Activated CD4-positive, alpha-beta T cell treated with anti-CD3 and anti-CD28 coated beads, Interleukin-2, amount 10 ng/mL, durations not matched to agents 7 days and 5 days (primary cell): ENCODE measurements at places on chromosomes 5 and 9. TPM values are rescaled to one million over a fixed set of nuclear protein-coding genes. Genes with fewer than 3 reads are reported as not detected.

GRCh38 chr9:121201045-121201737 lies 478 bp downstream of the RAB14 start:
- peak overlapping the region; percentile 93 for H3K27ac ChIP-seq
- peak; percentile 48 for DNase-seq
- H3K27me3 ChIP-seq, result no peaks in the 10 kb centered on the region

GRCh38 chr9:135877791-135878527 lies 29.4 kb downstream of the CAMSAP1 start:
- no peak overlapping the region for H3K4me3 ChIP-seq
- no peak for DNase-seq
- H3K27ac ChIP-seq, result no peak overlapping the region
- H3K36me3 ChIP-seq, result peaks cover 5% of the 10 kb centered on the region
- H3K4me1 ChIP-seq, result peaks cover 3% of the 10 kb centered on the region

GRCh38 chr5:137636830-137637714 lies 98.8 kb downstream of the KLHL3 start:
- peaks cover 7% of the 10 kb centered on the region for H3K36me3 ChIP-seq
- no peak overlapping the region for H3K27ac ChIP-seq
- no peaks in the 10 kb centered on the region for H3K27me3 ChIP-seq
- H3K4me1 ChIP-seq, result no peaks in the 10 kb centered on the region
- no peak for DNase-seq

GRCh38 chr5:124462751-124463150 lies 283.7 kb downstream of the ZNF608 start:
- no peaks in the 10 kb centered on the region for H3K36me3 ChIP-seq
- no peaks in the 10 kb centered on the region for H3K4me1 ChIP-seq
- H3K27me3 ChIP-seq, result no peaks in the 10 kb centered on the region
- no peak overlapping the region for H3K27ac ChIP-seq
- no peak for DNase-seq

GRCh38 chr5:62077823-62078550 lies 228.0 kb upstream of the KIF2A start:
- H3K36me3 ChIP-seq, result no peaks in the 10 kb centered on the region
- no peaks in the 10 kb centered on the region for H3K4me1 ChIP-seq
- peaks cover 2% of the 10 kb centered on the region for H3K27me3 ChIP-seq
- H3K27ac ChIP-seq, result no peak overlapping the region
- no peak overlapping the region for H3K4me3 ChIP-seq

DNA sequence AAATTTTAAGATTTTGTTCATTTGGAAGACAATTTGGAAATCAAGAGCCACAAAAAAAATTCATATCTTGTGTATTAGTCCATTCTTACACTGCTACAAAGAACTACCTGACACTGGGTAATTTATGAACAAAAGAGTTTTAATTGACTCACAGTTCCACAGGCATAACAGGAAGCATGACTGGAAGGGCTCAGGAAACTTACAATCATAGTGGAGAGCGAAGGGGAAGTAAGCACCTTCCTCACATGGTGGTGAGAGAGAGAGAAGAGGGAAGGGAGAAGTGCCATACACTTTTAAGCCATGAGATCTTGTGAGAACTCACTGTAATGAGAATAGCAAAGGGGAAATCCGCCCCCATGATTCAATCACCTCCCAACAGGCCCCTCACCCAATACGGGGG lies 274.4 kb downstream of the KCNN2 start:
- H3K4me1 ChIP-seq, result no peaks in the 10 kb centered on the region
- no peaks in the 10 kb centered on the region for H3K36me3 ChIP-seq
- H3K27ac ChIP-seq, result no peak overlapping the region
- DNase-seq, result no peak
- H3K4me3 ChIP-seq, result no peak overlapping the region
- H3K27me3 ChIP-seq, result no peaks in the 10 kb centered on the region

- peaks cover 4% of the 10 kb centered on the region for H3K27me3 ChIP-seq
- no peak overlapping the region for H3K27ac ChIP-seq
- no peak for DNase-seq
- no peaks in the 10 kb centered on the region for H3K36me3 ChIP-seq
Measured at GRCh38 chr9:107212613-107213012, 70.5 kb upstream of the RAD23B start.

- peak overlapping the region; percentile 92 for H3K27ac ChIP-seq
- no peak overlapping the region for H3K4me3 ChIP-seq
- H3K27me3 ChIP-seq, result peaks cover 7% of the 10 kb centered on the region
- peaks cover 8% of the 10 kb centered on the region for H3K36me3 ChIP-seq
Measured at GRCh38 chr5:148849461-148849860, 23.1 kb downstream of the ADRB2 start.

DNA sequence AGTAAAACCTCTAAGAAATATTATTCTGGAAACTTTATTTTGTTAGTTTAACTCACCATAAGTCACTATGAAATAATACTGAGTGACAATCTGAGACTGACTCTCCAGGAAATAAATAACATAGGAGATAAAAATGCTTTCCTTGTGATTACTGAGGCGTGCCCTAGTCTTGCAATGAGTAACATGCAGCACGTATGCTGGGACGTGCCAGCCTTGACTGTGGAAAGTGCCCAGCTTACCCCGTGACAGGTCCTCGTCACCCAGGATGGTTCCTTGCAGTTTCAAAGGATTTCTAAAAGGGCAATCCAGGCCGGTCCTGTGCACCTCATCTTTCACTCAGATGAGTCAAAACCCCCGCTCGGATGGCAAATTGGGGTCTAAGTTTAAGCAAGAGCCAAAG lies 720.8 kb upstream of the ADAMTS16 start:
- H3K4me1 ChIP-seq, result no peaks in the 10 kb centered on the region
- no peaks in the 10 kb centered on the region for H3K27me3 ChIP-seq
- no peaks in the 10 kb centered on the region for H3K36me3 ChIP-seq

GRCh38 chr5:6926491-6927038 lies 213.3 kb downstream of the TENT4A start:
- H3K27ac ChIP-seq, result no peak overlapping the region
- DNase-seq, result no peak

DNA sequence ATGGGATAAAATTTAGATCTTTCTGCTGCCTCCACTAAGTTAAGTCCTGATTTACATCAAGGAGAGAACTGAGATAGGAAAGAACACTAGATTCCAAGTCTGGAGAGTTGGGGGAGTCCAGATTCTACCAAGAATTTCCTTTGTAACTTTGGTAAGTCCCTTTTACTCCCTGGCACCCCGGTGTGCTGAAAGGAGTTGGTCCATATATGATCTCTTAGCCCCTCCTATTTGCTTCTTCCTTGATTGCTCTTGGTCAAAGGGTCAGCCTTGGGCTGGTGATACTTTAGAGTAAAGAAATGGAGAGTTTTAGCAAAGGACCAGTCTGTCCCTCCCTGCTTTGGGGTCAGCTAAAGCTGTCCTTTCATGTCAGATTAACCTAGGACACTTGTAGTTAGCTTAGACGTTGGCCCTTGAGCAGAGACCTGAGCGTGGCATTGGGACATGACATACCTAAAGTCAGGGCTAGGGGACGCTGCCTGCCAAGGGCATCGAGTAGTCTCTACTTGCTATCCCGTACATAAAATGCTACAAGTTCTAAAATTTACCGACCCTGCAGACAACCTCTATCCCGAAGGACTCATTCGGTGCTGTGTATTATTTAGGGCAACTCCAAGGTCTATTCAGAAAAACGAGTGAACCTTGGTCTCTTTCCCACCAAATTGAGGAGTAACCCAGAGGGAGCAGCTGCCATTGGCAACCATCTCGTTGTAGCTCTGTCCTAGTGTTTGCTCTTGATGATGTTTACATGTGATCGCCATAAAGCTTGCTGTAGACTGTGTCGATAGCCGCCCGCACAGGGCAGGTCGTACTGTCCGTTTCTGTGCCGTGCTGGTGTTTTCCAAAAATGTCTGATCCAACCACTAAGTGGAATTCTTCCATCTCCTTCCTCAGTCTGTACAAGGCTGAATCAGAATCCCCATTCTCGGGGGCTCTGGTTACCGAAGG lies 94.4 kb downstream of the PDE6A start:
- H3K27me3 ChIP-seq, result no peaks in the 10 kb centered on the region
- H3K36me3 ChIP-seq, result peaks cover 5% of the 10 kb centered on the region
- no peak for DNase-seq
- H3K4me3 ChIP-seq, result no peak overlapping the region

DNA sequence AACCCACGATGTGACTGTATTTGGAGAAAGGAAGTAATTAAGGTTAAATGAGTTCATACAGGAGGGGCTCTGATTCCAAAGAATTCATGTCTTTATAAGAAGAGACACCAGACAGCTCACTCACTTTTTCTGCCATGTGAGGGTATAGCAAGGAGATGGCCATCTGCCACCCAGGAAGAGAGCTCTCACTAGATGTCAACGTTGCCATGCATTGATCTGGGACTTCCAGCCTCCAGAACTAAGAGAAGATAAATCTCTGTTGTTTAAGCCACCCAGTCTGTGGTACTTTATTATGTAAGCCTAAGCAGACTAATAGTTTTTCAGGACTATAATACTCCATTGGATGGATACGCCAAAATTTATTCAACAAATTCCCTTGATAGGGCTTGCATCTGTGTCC lies 89.8 kb upstream of the RAD23B start:
- no peaks in the 10 kb centered on the region for H3K36me3 ChIP-seq
- no peak for DNase-seq
- no peak overlapping the region for H3K27ac ChIP-seq

DNA sequence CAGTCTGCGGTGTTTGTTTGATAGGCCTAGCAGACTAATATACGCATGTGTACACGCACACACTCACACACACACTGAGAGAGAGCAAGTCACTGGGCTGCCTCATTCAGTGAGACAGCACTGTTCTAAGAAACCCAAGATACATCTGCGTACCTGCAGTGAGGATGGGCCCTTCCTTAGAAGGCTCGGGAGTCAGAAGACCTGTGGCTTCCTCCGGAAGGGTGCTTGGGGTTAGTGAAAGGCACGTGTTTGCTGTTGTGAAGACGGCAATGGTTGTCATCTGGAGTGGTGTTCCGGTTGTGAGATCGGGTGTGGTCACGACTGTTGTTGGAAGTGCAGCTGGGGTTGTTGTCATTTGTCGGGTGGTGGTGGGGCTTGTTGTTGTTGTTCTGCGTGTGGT lies 11.7 kb downstream of the TIMD4 start:
- H3K27me3 ChIP-seq, result no peaks in the 10 kb centered on the region
- H3K27ac ChIP-seq, result peak overlapping the region; percentile 78
- H3K4me1 ChIP-seq, result peaks cover 28% of the 10 kb centered on the region
- peaks cover 14% of the 10 kb centered on the region for H3K36me3 ChIP-seq

DNA sequence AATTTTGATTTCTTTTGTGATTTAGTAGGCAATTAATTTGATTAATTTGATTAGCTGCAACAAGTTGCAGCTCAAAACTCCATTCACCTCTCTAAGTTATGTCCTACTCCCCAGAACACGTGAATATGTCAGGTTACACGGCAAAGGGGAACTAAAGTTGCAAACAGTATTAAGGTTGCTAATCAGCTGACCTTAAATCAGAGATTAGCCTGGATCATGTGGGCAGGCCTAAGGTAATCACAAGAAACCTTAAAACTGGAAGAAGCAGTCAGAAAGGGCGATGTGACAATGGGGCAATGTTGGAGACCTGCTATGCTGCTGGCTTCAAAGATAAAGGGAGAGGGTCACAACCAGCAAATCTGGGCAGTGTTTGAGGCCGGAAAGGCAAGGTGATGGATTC lies 47.3 kb upstream of the ANXA1 start:
- no peak overlapping the region for H3K27ac ChIP-seq
- DNase-seq, result no peak
- no peaks in the 10 kb centered on the region for H3K4me1 ChIP-seq
- H3K4me3 ChIP-seq, result no peak overlapping the region
- peaks cover 9% of the 10 kb centered on the region for H3K27me3 ChIP-seq

GRCh38 chr5:170114271-170114670 lies 8.6 kb downstream of the FOXI1 start:
- H3K36me3 ChIP-seq, result no peaks in the 10 kb centered on the region
- no peaks in the 10 kb centered on the region for H3K4me1 ChIP-seq
- no peak for DNase-seq

DNA sequence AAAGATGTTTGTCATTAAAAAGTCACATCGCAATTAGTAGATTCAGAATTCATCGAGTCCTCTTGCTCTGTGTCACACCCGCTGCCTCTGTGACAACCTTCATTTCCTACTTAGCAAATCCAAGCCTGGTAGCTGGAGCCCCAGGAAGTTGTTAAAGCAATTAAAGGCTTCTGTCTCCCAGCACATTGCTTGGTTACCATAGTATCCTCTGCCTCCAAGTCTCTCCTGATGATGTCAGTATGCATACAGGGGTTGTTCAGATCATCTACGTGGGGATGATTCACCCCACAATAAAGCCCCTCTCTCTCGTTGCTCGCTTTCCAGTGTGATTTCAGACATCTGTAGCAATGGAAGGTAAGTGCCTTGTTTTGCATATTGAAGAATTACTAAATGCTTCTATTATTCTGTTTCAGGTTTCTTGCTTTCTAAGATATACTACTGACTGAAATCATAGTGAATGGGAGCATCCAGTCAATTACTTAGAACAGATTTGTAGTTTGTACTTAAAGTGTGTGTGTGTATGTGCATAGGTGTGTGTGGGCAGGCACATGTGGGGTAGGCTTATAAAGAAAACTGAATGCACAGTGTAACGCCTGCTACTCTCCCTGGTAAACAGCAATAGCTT lies 52.9 kb downstream of the PAM start:
- H3K27me3 ChIP-seq, result no peaks in the 10 kb centered on the region
- H3K4me3 ChIP-seq, result no peak overlapping the region
- H3K4me1 ChIP-seq, result no peaks in the 10 kb centered on the region
- H3K36me3 ChIP-seq, result no peaks in the 10 kb centered on the region
- DNase-seq, result no peak
- H3K27ac ChIP-seq, result no peak overlapping the region

DNA sequence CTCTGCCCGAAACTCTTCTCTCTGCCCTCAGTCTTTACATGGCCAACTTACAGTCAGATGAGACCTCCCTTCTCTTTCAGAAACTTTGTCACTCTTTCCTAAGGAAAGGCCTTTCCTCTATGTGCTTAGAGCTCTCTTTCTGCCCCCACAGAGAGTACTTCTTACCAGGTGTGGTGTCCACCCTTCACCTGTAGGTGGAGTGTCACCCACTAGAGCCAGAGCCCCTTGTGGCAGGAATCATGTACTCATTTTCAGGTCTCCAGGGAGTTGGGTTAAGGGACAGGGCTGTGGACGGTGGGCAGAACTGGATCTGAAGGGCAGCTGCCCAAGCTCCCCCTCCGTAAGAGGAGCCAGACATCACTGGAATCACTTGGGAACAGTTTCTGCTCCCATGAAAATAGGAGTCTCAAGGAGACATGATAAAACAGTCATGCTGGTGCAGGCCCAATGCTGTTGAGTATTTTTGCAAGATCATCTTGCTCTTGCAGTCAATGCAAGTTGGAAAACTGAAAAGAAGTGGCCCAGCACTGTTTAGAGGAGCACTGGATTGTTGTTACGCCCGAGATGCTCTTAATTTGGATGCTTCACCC lies 436.7 kb downstream of the ZSWIM6 start:
- no peak overlapping the region for H3K27ac ChIP-seq
- H3K4me3 ChIP-seq, result no peak overlapping the region
- H3K4me1 ChIP-seq, result no peaks in the 10 kb centered on the region
- H3K27me3 ChIP-seq, result no peaks in the 10 kb centered on the region
- no peak for DNase-seq

- H3K27ac ChIP-seq, result no peak overlapping the region
- no peak overlapping the region for H3K4me3 ChIP-seq
- H3K27me3 ChIP-seq, result no peaks in the 10 kb centered on the region
- no peaks in the 10 kb centered on the region for H3K4me1 ChIP-seq
- no peaks in the 10 kb centered on the region for H3K36me3 ChIP-seq
Measured at GRCh38 chr9:18358325-18358724, 115.6 kb upstream of the ADAMTSL1 start.

GRCh38 chr5:79803007-79803406 lies 113.4 kb downstream of the CMYA5 start:
- H3K36me3 ChIP-seq, result peaks cover 5% of the 10 kb centered on the region
- no peak for DNase-seq
- H3K27me3 ChIP-seq, result no peaks in the 10 kb centered on the region
- no peak overlapping the region for H3K27ac ChIP-seq
- H3K4me3 ChIP-seq, result no peak overlapping the region

The SLC2A8 gene
- total RNA-seq, result 4.3 TPM

The PRRX2 gene
- total RNA-seq, result not detected

The NR6A1 gene
- 0.19 TPM for total RNA-seq

The TRPM6 gene
- total RNA-seq, result not detected
